ENCODE measurements at places on chromosomes 1 and 21.

DNA sequence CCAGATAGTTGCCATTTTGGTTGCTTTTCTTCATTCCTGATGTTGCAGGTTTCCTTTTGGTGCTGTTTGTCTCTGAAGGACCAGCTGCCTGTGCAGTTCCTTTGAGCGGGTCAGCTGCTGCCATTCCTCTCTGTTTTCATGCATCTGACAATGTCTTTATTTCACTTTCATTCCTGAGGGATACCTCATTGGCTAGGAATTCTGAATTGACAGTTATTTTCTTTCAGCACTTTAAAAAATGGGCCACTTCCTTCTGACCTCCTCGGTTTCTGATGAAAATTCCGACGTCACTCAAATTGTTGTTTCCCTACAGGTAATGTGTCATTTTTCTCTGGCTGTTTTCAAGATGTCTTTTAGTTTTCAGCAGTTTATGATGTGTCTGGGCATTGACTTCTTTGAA is 24.8 kb downstream of the CCSAP start:
- no peak for DNase-seq

DNA sequence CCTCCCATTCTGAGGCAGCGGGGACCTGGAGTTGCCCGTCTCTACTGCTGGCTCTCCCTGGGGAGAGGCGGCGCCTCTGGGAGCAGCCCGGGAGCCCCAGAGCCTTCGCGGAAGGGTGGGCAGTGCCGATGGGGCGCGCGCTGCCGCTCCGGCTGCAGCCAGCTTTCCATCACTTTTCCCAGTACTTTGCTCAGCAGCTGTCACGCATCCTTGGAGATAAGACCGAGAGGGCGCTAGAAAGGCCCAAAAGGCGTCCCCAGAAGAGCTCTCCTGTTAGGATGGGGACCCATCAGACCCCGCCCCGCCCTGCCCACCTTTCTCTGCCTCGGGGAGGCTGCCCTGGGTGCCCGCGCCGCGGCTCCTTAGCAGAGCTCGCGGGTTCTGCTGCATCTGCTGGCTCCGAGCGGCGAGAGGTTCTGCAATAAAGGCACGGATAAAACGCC is 534 bp downstream of the KCNH1 start:
- no peak for DNase-seq

GRCh38 chr1:9874959-9875635 is 35.0 kb downstream of the CTNNBIP1 start:
- peak; percentile 68 for DNase-seq

- no peak for DNase-seq
Observed at GRCh38 chr1:12339396-12339795, 109.6 kb downstream of the VPS13D start.

GRCh38 chr1:23575226-23575810 is 16.0 kb upstream of the ID3 start:
- no peak for DNase-seq

DNA sequence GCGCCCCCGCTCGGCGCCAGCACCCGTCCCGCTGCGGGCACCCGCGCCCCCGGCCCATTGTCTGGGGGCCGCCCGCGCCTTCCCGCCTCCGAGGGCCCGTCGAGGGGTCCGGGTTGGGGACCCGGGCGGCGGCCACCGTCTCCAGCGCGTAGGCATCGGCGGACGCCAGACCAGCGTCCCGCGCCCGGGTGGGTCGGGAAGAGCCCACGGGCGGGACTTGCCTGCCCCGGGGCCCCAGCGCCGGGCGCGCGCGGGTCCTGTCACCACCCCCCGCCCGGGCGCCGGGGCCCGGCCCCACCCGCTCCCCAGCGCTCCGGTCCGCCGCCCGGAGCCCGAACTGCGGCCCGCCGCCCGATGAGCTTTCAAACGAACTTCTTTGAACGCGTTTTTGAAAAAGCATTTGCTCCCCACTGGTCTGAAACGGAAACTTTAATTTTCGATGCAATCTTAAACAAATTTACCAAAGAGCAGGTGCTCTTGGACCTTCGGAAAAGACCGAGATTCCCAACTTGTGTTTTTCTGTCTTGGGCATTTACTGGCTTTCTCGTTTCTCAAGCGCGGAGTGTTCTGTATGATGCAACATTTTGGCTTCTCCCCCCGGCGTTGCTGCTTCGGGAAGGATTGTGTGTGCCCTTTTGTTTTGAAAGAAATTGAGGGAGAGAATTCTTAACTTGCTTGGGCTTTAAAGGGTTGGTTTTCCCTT is 615 bp downstream of the CLIC4 start:
- no peak for DNase-seq

DNA sequence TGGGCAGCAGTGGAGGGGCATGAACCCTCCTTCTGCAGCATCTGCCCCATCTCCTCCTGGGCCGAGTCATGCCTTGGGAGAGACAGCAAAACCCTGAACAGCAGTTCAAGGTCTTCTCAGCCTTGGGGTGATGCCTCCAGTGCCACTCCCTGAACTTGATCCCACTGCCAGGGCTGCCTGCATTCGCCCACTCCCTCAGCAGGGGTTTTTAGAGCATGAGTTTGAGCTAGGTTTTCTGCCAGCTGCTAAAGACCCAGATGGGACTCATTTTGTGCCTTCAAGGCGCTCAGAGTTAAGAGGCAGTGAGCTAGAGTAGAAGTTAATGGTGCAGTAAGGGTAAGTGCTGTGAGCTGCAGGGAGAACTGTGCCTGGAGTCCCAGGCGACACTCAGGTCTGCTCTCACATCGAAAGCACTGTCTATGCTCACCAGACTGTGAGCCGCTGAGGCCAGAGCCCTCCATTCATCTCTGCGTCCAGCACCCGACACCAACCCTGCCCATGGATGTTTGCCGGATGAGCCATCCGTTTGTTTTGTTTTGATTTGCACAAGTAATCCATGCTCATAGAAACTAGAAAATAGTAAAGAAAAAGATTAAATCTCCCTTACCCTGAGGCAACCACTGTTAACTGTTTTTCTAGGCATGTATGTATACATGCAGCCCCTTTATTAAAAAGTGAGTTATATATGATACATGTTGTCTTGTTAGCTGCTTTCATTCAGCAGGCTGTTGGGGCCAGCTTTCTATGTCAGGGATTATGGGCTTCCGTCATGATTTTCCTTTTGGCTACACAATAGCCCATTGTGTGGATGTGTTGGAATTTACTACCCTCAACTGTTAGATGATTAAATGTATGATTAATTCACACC is 67.8 kb downstream of the VPS26C start:
- DNase-seq = no peak

DNA sequence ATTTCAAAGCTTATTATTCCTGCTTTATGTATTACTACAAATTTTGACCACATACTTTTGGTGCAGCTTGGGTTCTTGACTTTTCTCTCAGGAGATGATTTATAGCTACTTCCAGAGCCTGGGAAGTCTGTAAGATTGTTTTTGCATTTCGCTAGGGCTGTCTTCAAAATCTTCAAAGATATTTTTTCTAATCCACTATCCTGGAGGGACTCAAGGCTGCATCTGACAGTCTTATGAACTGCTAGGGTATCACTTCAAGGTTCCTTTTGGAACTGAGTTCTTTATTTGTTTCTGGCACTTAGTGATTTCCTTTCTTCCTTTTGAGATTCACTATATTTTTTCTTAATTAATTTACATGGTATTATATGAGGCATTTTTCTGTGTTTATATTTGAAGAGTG is 90.0 kb upstream of the LYPLAL1 start:
- DNase-seq = no peak

DNA sequence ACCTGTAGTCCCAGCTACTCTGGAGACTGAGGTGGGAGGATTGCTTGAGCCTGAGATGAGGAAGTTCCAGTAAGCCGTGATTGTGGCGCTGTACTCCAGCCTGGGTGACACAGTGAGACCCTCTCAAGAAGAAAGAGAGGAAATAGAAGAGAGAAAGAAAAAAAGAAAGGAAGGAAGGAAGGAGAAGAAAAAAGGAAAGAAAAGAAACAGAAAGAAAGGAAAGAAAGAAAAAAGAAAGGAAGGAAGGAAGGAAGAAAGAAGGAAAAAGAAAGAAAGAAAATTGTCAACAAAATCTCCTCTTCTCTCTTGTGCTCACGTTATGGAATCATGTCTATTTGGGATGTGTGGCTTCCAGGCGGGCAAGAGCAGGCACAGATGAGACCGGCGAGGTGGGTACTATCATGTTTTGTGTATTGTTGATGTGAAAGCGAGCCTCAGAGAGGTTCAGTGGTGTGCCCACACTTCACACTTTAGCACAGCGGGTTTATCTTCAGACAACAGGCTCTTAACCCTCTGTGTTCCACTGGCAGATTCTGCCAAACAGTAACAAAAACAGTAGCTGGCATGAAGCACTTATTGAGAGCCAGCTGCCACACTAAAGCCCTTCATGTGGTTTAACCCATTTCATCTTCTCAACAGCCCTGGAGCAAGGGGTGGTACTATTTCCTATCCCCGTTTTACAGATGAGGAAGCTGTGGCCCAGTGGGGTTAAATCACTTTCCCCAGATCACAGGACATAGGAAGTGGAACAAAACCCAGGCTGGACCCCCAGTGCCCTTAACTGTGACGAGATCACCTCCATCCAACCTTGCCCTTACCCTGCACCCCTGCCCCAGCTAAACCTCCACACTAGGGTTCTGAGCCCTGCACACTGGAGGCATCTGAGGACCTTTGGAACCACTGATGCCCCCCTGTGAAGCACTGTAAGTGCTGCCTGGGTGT is 94.7 kb upstream of the TARDBP start:
- no peak for DNase-seq

- DNase-seq = no peak
Observed at GRCh38 chr1:12296623-12297022, 66.8 kb downstream of the VPS13D start.

DNA sequence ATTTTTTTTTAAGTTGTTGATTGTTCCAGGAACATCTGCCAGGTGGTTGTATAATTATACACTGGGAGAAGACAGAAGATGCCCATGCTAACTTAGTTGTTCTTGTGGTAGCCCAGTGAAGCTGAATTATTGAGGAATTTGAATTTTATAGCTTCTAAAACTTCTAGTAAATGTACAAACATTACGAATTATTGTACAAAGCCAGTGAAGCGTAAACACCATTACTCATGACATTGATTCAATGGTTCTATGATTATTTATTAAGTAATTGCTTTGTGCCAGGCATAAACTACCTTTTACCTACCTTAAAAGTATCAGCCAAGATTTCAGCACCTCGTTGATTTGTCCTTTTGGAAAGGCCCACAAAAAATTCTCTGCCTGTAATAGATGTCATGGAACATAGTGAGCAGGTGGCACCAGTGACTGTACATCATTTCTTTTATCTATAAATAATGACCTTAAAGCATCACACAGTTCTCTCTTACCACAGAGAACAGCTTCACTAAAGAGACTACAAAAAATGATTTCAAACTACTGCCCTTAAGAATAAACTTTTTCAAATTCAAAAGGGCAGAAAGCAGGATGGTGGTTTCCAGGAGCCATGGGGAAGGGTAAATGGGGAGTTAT is 74.9 kb upstream of the BCL10 start:
- DNase-seq = no peak

- no peak for DNase-seq
Observed at GRCh38 chr1:89884718-89885596, 64.1 kb downstream of the LRRC8D start.

GRCh38 chr1:204295671-204296070 is 64.1 kb downstream of the PLEKHA6 start:
- DNase-seq = no peak

DNA sequence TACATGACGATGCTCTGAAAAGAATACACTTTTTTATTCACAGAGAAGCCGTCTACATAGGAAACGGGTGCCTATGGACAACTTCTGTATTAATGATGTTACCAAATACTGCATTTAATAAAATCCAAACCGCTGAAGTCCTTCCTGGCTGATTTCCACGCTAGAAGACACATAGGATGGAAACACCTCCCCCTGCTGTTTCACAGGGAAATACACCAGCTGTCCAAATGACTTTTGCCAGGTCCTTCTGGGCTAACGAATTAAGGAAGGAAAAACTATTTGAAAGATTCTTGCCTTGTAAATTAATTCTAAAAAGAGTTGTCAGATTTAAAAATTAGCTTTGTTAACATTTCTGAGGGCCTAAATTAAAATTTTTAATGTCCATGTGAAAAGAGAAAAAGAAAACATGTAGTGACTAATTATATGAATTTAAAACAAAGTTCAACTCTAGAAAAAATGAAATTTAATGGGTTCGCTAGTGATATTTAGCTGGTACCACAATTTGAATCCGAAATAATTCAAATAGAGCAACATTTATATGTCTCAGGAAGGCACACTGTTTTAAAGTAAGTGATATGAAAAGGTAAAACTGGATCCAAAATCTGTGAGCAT is 146.0 kb downstream of the RERE start:
- peak; percentile 1 for DNase-seq

DNA sequence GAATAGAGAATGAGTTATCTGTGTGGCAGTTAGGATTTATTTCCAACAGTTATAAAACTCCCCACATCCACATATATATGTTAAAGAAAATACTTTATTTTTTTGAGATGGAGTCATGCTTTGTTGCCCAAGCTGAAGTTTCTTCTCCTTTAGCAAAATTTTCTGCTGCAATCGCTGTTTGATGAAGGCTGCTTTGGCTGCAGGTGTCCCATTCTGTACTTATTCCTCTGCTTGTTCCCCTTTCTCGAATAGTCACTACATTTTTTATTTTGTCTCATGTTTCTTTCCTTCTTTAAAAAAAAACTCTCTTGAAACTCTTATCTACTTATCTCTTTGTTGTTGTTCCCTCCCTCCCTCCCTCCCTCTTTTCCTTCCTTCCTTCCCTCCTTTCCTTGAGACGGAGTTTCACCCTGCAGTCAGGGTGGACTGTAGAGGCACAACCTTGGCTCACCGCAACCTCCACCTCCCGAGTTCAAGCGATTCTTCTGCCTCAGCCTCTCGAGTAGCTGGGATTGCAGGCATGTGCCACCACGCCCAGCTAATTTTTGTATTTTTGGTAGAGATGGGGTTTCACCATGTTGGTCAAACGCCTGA is 10.6 kb downstream of the OR2W3 start:
- no peak for DNase-seq

- no peak for DNase-seq
Observed at GRCh38 chr1:24266398-24266941, 52.7 kb upstream of the GRHL3 start.

- DNase-seq = no peak
Observed at GRCh38 chr1:205263580-205264190, 35.9 kb downstream of the TMCC2 start.

- DNase-seq = no peak
Observed at GRCh38 chr1:235714205-235714897, 64.8 kb upstream of the GNG4 start.

All from activated gamma-delta T cell treated with anti-CD3 and anti-CD28 coated beads, Interleukin-2, amount 50 U/mL, for 16 hours (primary cell).